ENCODE measurements at places on chromosomes 6 and 20.

- DNase-seq: no peak
Observed at GRCh38 chr6:118606268-118606667, 45.1 kb downstream of the CEP85L start.

DNA sequence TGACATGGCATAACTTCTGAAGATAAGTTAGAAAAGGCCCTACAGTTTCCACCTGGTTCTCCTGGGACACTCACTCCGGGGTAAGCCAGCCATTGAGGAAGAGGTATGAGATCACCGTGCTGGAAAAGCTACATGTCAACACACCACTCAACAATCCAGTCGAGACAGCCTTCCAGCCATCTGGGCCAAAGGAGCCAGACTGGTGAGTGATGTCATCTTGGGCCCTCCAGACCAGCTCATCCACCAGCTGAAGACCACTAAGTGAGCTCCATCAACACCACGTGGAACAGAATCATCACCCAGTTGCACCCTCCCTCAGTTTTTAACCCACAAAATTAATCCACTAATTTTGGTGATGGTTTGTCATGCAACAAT, 32.3 kb upstream of the RSPO4 start:
- DNase-seq: no peak

- no peak for DNase-seq
Observed at GRCh38 chr6:133608620-133609019, 280.3 kb upstream of the TCF21 start.

GRCh38 chr6:157761331-157761921, 61.6 kb upstream of the SNX9 start:
- peak; percentile 33 for DNase-seq

- DNase-seq: no peak
Observed at GRCh38 chr20:8454137-8454712, 322.2 kb downstream of the PLCB1 start.

DNA sequence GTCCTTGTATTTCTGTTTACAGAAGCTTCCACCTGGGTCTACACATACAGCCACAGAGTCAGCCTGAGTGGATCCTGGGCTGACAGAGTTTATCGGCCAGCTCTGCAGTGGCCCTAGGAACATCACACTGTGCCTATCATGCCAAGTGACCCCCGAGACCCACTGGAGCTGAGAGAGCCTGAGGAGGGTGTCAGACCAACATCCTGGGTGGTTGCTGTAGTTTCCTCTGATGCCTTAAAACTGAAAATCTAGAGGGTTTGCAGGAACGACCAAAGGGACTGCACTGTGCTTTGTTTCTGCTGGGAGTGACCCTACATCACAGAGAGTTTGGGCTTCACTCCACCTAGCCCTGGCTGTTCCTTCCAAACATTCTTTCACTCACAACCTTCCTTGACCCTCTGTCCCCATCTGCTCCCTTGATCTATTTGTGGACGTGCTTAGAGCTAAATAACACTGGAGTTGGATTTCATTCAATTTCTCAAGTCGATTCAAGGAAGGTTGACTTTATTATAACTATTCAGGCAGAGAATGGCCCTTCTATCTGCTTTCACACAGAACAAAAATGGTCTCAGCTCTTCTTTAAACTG, 18.1 kb downstream of the MYLK4 start:
- DNase-seq: no peak

- DNase-seq: peak; percentile 74
Observed at GRCh38 chr20:64083378-64083803, 807 bp downstream of the LKAAEAR1 start.

GRCh38 chr20:21090111-21090618, 16.0 kb downstream of the LINC00237 start:
- no peak for DNase-seq

DNA sequence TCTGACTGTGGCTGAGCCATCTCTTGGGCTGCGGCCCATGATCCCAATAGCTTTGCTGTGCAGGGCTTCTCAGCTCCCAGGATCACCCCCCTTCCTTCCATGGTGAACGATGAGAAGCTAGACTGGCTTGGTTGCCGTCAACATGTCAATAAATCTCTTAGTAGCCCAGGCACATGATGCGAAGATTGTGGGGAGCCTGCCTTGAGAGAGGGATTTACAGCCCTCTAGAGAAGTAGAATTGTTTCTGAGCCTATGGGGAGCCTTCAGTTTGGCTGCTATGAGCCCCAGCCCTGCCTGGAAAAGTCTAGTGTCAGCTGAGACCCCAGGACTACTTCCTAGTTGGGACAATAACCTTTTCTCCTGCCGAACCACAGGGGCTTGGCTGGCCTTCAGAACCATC, 3.3 kb upstream of the PIGT start:
- no peak for DNase-seq

DNA sequence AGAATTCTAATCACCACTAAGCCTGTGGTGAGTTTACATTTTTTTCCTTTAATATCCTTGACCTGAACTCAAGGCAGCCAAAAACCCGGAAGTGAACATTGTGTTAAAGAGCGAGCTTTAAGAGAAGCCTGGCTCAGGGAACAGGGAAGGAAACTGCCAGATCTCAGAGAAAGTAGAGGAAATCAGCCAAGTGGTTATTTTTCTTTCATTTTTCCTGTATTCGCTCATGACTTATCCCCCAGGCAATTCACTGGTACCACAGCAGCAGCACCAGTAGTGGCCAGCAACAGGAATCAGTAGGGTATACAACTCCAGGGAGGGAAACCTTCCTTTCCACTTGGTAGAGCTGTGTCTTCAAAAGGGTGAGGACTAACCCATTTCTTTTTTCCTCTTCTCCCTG, 89.6 kb upstream of the HMGCLL1 start:
- no peak for DNase-seq

DNA sequence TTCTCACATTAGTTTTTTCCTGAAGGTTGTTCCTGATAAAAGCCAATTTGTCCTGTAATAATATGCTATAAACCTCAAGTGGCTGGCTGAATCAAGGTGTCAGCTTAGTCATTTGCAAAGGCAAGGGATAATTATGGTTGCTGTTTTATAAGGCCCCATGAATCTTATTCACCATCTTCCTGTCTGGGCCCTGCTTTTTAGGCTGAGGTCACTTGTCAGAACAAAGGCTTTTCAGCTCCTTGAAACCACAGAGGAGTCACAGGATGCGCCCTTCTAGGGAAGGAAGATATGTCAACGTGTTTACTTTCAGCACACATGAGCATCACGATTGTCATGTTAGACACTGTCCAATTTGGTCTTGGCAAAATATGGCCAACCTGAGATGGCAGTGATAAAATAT, 64.8 kb upstream of the NAA20 start:
- DNase-seq: no peak

- DNase-seq: no peak
Observed at GRCh38 chr6:20134613-20135012, 77.7 kb downstream of the MBOAT1 start.

- no peak for DNase-seq
Observed at GRCh38 chr6:132713352-132714134, at the start of gene VNN1. TSS of gene VNN1 (minus strand) at chr6:132714055. CDS start at chr6:132714035, 20 bp downstream.

DNA sequence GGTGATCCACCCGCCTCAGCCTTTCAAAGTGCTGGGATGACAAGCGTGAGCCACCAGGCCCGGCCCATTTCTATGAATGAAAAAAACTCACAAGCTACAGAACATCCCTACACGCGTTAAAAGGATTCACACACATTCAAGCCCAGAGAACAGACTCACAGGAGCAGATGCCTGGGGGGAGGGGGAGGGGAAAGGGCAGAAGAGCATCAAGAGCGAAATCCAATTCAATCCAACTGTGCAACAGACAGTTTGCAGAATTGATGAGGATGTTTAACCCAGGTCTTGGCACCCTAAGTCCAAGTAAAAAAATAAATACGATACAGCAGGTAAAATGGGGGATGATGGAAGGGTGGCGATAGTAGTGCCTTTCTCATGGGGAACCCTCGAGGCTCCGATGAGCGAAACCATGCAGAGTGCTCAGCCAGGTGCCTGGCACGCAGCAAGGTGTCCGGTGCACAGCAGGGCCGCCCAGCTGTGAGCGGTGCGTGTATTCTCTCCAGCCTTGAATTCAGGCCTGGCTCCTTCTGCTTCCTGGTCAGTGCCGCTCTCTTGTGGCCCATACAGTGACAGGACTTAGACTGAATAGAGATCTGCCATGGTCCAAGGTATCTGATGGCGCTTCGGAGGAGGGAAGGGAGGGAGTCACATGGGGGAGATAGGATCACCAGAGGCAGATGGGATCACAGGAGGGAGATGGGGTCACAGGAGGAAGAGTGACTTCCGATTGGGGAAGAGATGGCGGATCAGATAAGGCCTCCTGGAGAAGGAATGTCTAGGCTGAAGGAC, 35.4 kb upstream of the ANGPT4 start:
- no peak for DNase-seq

DNA sequence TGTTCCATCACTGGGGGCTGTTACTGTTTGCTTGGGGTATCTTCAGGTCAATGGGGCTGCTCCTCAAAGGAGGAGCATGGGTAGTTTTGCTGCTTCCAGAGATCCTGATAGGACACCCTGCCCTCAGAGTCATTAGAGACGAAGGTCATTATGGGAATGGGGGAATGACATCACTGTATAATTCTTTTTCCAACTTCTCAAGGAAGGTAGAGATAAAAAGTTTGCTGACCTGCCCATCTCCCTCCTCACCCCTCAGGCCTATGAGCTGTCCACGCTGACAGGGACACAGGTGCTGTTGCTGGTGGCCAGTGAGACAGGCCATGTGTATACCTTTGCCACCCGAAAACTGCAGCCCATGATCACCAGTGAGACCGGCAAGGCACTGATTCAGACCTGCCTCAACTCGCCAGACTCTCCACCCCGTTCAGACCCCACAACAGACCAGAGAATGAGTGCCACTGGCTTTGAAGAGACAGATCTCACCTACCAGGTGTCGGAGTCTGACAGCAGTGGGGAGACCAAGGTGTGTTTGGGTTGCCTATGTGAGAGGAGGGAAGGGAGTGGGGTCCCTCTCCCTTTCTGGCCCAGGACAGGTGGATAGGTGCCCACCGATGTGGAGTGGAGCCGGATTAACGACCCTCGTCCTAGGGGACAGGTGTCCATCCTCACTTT, 2.7 kb downstream of the SRF start:
- no peak for DNase-seq

DNA sequence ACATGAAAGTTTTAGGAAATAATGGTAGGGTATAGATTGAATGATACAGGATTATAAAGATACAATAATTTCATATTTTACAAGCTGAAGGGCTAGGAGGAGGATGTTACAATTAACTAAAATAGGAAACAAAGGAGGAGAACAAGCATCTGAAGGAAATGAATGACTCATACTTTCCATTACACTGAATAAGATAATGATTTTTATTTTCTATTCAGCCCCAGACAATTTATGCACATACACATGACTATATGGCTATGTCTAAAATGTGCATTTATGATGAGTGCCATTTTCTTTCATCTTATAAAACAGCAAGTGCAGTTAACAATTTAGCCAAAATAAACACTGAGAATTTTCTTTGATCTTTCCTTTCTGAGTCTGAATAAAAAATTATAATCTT, 994.6 kb upstream of the ADGRB3 start:
- no peak for DNase-seq

DNA sequence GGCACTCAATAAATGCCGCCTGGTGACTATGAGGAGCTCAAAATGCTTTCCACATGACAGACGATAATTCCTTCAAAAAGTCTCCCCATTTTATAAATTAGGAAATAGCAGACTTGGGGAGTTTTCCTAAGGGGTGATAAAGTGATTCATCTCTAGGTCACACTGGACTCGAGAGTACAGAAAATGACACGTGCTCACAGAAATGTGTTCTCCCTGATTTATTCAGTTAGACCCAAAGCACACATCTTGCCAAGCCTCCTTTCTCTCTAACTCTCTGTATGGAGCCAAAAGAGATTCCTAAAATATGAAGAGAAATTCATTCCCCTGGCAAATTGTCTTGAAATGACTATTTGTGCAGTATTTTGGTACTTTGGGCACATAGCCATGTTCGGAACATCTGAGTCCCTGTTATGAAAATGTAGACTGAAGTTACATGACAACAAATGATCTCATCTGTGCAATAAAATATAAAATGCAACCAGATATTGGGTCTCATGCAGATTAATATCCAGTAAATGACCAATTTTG, 381.1 kb downstream of the TFAP2B start:
- DNase-seq: no peak

DNA sequence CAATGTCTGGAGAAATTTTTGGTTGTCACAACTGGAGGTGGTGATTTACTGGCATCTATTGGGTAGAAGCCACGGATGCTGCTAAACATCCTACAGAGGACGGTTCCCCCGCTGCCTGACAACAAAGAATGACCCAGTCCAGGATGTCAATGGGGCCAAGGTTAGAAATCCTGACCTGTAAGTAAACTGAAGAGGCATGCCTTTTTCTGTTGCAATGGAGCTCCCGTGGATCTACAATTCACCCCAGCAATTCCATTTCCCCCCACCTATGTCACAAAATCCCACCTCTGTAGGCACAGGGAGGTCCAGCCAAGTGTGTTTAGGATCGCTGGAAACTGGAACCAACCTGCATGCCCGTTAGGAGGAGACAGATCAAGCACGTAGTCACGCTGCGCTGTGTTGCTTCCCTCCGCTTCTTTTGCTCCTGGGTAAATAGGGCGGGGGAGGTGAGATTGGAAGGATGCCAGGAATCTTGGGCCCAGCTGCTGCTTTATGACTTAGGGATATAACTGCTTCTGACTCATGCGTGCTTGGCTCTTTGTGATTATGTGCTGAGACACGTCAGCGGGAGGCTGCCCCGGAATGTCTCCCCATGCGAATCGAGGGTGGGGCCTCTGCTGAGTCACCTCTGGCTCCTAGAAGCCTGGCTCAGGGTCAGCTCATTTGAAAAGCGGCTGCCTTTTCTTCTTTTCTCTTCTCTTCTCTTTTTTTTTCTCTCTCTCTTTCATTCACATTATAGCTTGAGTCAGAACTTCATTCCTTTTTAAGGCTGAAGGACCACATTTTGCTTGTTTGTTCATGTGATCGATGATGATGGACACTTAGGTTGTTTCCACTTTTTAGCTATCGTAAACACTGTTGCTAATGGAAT, 12.4 kb upstream of the PEDS1 start:
- DNase-seq: peak; percentile 86

DNA sequence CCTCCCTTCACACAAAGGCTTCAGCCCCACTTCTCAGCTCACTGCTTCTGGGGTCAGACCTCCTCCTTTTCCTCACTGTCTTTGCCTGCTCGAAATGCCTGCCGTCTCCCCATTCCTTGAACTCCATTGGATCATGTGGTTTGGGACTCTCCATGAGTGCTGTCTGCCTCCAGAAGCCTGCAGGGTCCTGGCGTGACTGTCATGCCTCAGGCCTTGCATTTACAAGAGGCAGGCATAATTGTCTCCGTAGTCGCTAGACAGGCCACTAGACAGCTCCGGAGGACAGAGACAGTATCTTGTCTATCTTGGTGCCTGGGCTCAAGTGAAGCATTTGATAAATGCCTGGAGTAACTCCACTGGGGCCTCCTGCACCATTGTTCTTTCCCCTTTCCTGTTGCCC, 15.3 kb downstream of the PNLDC1 start:
- no peak for DNase-seq

All from stimulated activated CD4-positive, alpha-beta T cell treated with anti-CD3 and anti-CD28 coated beads, Interleukin-4, amount 100 ng/mL, for 1 hour (primary cell).